ENCODE measurements at places on chromosomes 1 and 21. TPM values are rescaled to one million over a fixed set of nuclear protein-coding genes. Genes with fewer than 3 reads are reported as not detected.

The SAMSN1 gene
- 47.5 TPM for total RNA-seq

The ANGPTL3 gene
- not detected for total RNA-seq

- no peaks in the 10 kb centered on the region for H3K27me3 ChIP-seq
- H3K27ac ChIP-seq: no peak overlapping the region
- no peaks in the 10 kb centered on the region for H3K4me1 ChIP-seq
- H3K4me3 ChIP-seq: no peak overlapping the region
- H3K36me3 ChIP-seq: no peaks in the 10 kb centered on the region
These were observed 7.2 kb upstream of the DSCAM start for GRCh38 chr21:40853956-40854688.

The KCNT2 gene
- not detected for total RNA-seq

DNA sequence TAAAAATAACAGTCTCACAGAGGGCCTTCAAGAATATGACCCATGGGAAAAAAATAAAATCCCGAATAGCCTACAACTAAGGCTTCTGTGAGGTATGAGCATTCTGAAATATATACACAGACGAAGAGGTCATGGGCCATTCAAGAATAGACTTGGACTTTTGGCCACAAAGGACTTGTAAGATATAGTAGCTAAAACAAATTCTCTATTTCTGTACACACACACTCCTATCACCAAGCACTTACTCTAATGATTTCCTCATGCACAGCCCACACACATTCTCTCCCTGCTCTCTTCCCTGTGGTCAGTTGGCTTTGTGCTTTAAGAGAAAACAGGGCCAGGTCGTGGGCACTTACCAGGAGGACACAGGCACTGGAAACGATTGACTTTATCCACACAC, 69.7 kb upstream of the ADAM30 start:
- H3K27me3 ChIP-seq: no peaks in the 10 kb centered on the region
- no peak overlapping the region for H3K4me3 ChIP-seq
- DNase-seq: no peak
- no peak overlapping the region for H3K27ac ChIP-seq
- H3K36me3 ChIP-seq: peaks cover 42% of the 10 kb centered on the region

The IL20 gene
- total RNA-seq: not detected

The MYBPH gene
- total RNA-seq: not detected

GRCh38 chr1:100229681-100230443, 19.8 kb downstream of the DBT start:
- H3K27me3 ChIP-seq: no peaks in the 10 kb centered on the region
- H3K27ac ChIP-seq: no peak overlapping the region
- no peak overlapping the region for H3K4me3 ChIP-seq
- H3K4me1 ChIP-seq: peaks cover 20% of the 10 kb centered on the region
